ENCODE measurements at places on chromosomes 4 and X.

GRCh38 chr4:106414366-106414765, 45.8 kb upstream of the GIMD1 start:
- no peak for DNase-seq

GRCh38 chr4:128915544-128915943, 106.0 kb downstream of the JADE1 start:
- no peak for DNase-seq

- DNase-seq: no peak
Observed at GRCh38 chrX:18793601-18794089, 86.2 kb downstream of the PPEF1 start.

DNA sequence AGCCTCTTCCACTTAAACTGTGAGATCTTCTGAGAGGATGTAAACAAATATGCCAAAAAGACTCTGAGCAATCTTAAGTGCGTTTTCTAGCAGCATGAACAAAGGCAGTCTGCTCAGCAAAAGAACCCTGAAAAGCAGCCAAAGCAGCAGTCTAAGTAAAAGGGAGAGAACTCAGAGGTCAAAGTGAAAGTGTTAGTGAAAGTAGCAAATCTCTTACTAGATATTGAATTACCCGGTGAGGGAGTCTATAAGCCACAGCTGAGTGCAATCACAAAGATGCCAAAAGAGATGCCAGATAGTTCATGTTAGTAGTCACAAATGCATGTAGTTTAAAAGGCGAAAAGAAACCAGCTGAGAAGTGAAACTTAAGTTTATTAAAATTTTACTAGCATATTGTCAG, 7.9 kb upstream of the GNRHR start:
- DNase-seq: no peak

GRCh38 chr4:138889216-138889615, 126.4 kb upstream of the NOCT start:
- DNase-seq: no peak

- DNase-seq: no peak
Observed at GRCh38 chrX:129559783-129560182, 19.7 kb downstream of the OCRL start.

- peak; percentile 71 for DNase-seq
Observed at GRCh38 chr4:16225863-16226815, at the start of gene TAPT1. TSS of gene TAPT1 (minus strand) at chr4:16226471. CDS start at chr4:16226457, 14 bp downstream.

DNA sequence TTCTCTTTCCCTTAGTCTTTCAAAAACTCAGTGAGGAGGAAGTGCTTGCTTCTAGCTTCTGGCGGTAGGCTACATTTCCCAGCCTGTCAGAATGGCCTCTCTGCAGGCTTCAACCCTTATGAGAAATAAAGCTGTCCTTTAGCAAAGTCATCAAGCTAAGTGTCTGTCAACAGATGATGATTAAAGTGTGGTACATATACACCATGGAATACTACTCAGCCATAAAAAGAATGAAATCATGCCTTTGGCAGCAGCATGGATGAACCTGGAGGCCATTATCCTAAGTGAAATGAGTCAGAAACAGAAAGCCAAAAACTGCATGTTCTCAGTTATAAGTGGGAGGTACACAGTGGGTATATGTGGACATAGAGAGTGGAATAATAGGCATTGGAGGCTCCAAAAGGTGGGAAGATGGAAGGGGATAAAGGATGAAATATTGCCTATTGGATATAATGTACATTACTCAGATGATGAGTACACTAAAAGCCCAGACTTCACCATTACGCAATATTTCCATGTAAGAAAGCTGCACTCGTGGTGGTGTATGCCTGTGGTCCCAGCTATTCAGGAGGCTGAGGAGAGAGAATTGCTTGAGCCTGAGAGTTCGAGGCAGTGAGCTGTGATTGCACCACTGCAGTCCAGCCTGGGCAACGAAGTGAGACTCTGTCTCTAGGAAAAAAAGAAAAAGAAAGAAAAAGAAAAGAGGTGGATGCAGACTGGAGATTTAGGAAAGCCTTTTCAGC, 7.9 kb downstream of the TRIM2 start:
- no peak for DNase-seq

DNA sequence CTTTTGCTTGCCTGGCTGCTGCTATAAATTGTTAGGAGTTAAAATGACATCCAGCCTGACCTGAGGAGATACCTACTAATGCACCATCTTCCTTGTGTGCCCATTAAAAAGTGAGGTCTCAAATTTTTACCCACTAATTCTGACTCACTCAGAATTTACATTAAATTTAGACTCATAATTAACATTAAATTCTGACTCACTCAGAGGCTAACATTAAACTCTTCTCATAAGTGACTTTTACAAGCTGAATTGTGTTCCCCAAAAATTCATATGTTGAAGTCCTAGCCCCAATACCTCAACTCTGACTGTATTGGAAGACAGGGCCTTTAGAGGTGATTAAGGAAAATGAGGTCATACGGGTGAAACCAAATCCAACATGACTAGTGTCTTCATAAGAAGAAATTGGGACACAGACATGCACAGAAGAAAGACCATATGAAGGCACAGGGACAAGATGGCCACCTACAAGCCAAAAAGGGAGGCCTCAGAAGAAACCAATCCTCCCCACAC, 11.8 kb downstream of the CASP6 start:
- DNase-seq: no peak

DNA sequence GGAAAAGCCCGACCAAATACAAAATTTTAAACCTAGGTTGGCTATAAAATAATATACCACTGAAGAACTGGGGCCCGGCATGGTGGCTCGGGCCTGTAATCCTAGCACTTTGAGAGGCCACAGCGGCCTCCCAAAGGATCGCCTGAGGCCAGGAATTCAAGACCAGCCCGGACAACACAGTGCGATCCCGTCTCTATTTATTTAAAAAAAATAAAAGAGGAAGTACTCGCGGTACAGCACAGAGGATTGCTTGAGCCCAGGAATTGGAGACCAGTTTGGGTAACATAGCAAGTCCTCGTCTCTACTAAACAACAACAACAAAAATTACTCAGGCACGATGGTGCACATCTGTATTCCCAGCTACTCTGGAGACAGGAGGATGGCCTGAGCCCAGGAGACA, 44.8 kb upstream of the CDKN2AIP start:
- no peak for DNase-seq

- no peak for DNase-seq
Observed at GRCh38 chr4:21113496-21114223, 413.4 kb downstream of the PACRGL start.

DNA sequence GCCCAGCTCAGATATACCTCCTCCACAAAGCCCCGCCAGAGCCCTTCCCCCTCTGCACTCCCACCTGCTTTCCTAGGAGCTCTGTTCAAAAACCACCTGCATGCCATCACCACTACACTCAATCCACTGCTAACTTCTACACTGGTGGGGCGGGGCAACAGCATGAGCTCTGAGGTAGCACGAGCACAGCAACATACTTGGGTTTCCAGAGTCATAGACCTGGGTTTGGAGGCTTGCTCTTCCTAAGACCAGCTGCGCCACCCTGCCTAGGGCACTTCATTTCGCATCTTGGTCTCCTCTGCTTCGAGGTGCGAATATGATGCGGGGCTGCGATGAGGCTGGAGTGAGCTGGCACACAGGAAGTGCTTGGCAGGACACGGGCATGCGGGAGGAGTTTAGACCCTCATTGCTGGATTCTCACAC, 3.6 kb downstream of the SASH3 start:
- no peak for DNase-seq

- DNase-seq: no peak
Observed at GRCh38 chrX:47239898-47240545, 7.2 kb downstream of the USP11 start.

DNA sequence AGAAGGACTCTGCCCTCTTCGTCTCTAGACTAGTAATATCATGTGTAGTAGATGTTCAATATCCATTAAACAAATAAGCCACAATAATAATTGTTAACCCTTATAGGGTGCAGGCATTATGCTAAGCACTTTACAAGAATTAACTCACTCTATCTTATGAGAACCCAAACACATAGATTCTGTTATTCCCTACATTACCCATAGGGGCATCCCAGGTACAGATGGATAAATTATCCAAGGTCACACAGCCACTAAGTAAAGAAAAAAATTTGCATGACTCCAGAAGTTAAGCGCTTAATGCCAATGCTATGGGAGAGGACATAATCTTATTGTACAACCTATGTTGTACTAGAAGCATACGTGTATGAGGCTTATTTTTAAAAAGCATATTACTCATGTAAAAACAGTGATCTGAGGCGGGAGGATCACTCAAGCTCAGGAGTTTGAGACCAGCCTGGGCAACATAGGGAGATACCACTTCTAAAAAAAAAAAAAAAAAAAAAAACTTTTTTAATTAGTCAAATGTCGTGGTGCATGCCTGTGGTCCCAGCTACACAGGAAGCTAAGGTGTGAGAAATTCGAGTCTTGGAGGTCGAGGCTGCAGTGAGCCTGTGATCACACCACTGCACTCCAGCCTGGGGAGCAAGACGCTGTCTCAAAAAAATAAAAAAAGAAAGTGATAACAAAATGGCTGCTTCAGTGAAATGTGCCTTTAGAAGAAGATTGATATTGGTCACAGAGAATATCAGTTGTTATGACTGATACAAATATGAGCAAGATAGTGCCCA, 13.6 kb downstream of the LDB2 start:
- no peak for DNase-seq

GRCh38 chr4:124025000-124025399, 628.4 kb downstream of the SPRY1 start:
- DNase-seq: no peak

GRCh38 chrX:115311601-115312001, 22.1 kb downstream of the LUZP4 start:
- no peak for DNase-seq

- no peak for DNase-seq
Observed at GRCh38 chrX:123215397-123216089, 31.5 kb downstream of the GRIA3 start.

DNA sequence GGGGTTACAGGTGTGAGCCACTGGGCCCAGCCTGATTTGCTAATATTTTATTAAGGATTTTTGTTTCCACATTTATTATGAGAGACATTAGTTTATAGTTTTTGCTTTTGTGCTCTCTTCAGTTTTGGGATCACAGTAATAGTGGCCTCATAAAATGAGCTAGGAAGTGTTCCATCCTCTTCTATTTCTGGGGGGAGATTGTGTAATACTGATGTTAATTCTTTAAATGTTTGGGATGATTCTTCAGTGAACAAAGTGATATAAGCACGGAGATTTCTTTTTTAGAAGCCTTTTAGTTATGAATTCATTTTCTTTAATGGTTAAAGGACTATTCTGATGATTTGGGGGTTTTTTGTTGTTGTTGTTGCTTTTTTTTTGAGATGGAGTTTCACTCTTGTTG, 41.3 kb downstream of the RBMX start:
- no peak for DNase-seq

- no peak for DNase-seq
Observed at GRCh38 chr4:36054694-36055422, 189.5 kb downstream of the ARAP2 start.

- DNase-seq: no peak
Observed at GRCh38 chrX:18426004-18426320, 554 bp downstream of the CDKL5 start.

DNA sequence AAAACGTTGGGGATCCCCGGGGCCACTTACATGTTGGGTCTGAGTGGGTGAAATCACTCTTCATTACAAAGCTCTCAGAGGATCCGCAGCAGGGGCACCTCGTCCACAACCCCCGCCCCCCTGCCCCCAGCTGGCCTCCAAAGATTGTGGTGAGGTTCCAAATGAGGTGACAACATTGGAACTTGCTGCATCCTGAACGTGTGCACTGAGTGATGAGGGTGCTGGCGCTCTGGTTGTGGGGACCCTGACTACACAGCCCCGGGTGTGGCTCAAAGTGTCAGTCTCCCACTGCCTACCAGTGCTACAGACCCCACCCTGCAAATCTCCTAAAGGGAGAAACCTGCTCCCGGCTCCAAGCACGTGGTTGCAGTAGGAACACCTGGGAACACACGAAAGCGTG, 111.9 kb downstream of the PHKA2 start:
- no peak for DNase-seq

GRCh38 chr4:5996641-5997040, 21.6 kb downstream of the C4orf50 start:
- DNase-seq: no peak

DNA sequence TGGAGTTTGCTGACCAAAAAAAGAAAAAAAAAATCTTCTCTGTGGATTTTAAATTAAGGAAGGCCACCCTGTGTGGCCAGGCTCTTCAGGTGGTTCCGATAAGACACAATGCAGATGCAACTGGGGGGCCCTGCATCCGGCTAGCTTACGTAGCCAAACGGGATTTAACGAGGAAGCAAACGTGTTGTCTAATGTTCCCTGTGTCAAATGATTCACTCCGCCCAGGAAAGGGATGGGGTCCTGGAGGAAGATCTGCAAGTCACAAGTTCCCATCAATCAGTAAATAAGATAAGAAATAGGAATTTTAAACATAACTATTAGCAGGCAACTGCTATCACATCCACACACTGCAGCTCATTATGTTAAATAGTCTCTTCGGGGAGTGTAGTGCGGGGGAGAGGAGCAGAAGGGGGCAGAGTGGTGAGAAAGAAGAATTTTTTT, 216.4 kb upstream of the GYPA start:
- no peak for DNase-seq

DNA sequence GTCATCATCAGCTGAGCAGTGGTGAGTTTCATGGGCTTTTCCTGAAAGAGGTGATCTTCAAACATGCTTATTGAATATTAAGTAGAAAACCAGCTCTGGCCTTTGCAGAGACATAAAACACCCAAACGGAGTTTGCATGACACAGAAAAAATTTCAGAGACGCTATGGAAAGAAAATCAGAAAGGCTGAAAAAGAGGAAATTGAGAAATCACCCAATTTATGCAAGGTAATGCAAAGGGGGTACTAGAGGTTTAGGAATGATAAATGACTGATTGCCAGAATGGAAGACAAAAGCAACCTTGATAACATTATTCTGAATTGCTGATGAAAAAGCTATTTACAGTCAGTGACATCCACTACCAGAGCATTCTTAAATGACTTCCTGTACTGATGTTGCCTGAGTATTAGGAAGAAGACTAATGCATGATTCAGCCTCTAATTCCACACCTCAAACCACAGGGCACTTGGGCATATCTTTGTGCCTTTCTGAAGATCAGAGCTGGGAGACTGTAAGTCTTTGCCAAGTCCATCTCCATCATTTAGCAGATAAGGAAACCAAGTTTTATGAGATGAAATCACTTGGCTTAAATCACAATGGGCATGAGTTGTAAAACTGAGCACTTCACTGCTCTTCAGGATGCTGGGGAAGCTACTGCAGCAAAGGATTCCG, 565.7 kb downstream of the PPARGC1A start:
- no peak for DNase-seq
